ENCODE measurements at places on chromosomes 3 and 15.

- DNase-seq: no peak
Observed at GRCh38 chr3:46905661-46906451, 28.3 kb downstream of the PTH1R start.

DNA sequence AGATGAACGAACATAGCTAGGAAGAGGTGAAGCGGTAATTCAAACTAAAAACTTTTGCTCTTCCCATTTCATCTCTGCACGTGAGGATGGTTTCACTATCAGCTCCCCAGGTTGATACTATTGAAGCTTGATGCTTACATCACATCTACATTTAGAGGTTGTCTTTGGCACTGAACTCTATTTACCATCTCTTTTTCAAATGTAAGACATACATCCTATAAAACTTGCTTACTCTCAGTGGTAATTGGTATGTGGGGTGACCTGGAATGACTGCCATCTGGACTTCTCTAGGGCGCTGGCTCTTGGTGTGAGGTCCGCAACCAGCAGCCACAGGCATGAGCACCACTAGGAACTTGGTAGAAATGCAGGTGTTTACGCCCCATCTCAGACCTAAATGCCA lies 118.1 kb downstream of the AKAP13 start:
- DNase-seq: no peak

DNA sequence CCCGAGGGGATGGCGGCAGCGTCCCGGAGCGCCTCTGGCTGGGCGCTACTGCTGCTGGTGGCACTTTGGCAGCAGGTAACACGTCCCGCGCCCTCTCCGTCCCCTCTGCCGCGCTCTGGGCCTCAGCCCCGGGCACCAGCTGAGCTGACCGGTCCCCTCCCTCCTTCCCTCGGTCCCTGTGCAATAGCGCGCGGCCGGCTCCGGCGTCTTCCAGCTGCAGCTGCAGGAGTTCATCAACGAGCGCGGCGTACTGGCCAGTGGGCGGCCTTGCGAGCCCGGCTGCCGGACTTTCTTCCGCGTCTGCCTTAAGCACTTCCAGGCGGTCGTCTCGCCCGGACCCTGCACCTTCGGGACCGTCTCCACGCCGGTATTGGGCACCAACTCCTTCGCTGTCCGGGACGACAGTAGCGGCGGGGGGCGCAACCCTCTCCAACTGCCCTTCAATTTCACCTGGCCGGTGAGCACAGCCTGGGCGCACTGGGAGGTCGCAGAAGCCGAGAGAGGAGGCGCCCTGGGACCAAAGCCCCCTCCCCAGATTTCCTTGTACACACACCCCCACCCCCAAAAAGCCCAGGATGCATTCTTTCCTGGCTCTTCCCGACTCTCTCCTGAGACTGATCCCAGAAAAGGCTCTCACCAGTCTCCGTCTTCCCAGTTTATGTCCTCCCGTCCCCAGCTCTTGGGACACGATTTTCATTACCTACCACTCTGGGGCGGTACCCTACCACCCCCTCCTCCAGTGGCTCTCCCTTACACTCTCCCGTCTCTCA lies 705 bp downstream of the DLL4 start:
- peak; percentile 66 for DNase-seq

GRCh38 chr3:107211608-107212007 lies 165.6 kb upstream of the CCDC54 start:
- DNase-seq: no peak

- DNase-seq: no peak
Observed at GRCh38 chr15:101411581-101411980, 77.9 kb downstream of the PCSK6 start.

GRCh38 chr3:188433521-188434150 lies 279.7 kb downstream of the LPP start:
- DNase-seq: no peak

DNA sequence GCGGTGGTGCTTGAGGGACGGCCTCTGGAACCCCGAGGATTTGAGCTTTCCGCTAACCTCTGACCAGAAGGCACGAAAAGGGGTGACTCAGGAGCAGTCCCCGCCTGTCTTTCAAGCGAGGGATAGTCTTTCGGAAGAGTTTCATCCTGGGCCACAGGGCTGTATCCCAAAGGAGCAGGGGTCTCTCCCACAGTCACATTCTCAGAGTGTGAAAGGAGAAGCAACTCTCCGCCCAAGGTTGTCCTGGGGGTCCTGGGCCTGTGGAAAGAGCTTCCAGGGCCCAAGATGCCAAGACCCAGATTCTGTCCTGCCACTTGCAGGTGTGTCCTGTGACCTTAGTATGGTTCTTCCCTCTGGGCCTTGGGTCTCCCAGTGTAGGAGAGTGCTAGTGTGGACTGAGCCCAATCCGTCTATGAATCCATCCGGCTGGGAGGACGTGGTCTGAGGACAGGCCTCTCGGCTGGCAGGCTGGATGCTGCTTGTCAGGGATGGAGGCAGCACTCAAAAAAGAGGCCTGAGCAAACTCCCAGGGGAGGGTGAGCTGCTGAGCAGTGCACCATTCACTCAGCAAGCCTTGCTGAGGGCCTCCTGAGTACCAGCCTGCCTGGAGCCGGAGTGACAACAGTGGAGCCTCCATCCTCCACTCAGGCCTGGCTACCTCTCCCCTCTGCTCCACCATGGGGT lies 1.6 kb upstream of the DUSP7 start:
- no peak for DNase-seq

GRCh38 chr3:123392871-123393620 lies 55.8 kb downstream of the ADCY5 start:
- no peak for DNase-seq

GRCh38 chr3:156533205-156533604 lies 21.7 kb downstream of the SSR3 start:
- no peak for DNase-seq

DNA sequence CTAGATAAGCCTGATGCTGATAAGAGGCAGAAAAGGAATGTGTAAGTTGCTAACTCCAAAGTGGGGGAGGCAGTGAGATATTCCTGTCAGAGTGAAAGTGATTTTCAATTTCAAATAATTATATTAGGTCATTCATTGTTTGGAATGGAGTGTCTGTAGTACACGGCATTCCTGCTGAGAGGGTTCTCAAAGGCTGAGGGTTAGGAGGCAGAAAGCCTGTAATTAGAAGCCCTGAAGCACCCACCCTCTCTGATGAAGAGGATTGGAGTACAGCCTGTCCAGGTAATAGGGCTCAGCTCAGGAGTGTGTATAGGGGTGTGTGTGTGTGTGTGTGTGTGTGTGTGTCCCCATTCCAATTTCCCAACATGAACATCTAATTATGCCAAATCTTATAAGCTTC lies 486.8 kb downstream of the MAGI1 start:
- no peak for DNase-seq

GRCh38 chr3:185584686-185585085 lies 1.4 kb upstream of the SENP2 start:
- no peak for DNase-seq

DNA sequence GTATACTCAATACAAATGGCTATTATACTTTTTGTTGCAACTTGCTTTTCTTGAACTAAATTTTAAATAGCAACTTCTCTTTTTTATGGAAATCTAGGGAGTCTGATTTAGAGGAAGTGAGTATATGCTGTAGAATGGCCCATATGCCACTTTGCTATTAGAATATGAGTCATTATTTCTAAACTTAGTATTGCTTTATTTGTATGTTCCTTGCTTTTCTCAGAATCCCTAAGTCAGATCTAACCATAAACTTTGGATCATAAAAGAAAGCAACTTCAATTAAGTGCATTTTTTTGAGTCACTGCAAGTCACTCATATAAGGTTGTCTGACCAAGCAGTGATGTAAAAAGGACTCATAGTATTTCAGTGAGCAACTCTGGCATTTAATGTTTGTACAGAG lies 17.5 kb upstream of the SPTSSB start:
- no peak for DNase-seq

DNA sequence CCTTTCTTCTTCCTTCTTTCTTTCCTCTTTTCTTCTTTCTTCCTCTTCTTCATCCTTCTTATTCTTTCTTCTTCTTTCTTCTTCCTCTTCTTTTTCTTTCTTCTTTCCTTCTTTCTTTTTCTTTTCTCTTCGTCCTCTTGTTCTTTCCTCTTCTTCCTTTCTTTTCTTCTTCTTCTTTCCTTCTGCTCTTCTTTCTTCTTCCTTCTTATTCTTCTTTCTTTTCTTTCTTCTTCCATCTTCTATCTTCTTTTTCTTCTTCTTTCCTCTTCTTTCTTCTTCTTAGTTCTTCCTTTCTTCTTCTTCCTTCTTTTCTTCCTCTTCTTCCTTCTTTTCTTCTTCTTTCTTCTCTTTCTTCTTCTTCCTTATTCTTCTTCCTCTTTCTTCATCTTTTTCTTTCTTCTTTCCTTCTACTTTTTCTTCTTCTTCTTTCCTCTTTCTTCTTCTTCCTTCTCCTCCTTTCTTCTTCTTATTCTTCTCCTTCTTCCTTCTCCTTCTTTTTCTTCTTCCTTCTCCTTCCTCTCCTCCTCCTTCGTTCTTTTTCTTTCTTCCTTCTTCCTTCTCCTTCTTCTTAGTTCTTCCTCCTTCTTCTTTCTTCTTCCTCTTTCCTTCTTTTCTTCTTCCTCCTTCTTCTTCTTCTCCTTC lies 37.8 kb downstream of the SPG21 start:
- DNase-seq: no peak

GRCh38 chr3:19213603-19214220 lies 65.4 kb downstream of the KCNH8 start:
- no peak for DNase-seq

DNA sequence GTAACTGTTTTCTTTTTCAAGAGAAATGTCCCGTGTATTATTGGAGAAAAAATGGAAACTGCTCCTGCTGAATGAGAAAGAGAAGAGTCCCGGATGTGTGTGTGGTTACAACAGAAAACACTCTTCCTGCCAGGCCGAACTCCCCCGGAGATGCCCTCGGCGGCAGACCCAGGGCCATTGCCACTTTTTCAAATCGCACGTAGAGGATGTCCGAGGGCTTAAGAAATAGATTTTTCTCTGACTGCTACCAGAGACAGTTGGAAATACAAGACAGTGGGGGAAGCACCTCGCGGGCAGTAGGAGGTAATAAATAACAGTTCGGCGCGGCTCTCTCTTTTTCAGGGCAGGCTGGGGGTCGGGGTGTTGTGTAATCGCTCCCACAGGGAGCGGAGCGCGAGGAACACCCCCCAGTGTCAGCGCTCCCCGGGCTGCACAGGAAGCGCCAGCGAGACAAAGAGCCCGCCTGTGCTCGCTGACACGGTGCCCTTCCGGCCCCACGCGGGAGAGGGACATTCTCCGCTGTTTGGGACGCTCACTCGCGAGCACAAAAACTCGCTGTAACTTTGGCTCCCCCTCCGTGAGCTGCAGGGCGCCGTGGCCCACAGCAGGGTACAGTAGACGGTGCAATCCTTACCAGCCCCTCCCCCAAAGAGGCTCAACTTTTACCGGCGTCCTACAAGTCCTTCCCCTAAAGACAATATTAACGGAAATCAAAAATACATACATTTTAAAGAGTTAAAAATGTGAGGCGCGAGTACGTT lies 1.1 kb downstream of the VGLL4 start:
- peak; percentile 84 for DNase-seq
